ENCODE measurements at places on chromosomes 3 and 15.

GRCh38 chr3:126151562-126152302 is 28.7 kb downstream of the ALDH1L1 start:
- DNase-seq, result no peak

- peak; percentile 60 for DNase-seq
These were observed 1.4 kb downstream of the ZNF609 start for GRCh38 chr15:64461721-64462162.

GRCh38 chr15:69513450-69513960 is 60.9 kb downstream of the RPLP1 start:
- DNase-seq, result no peak

DNA sequence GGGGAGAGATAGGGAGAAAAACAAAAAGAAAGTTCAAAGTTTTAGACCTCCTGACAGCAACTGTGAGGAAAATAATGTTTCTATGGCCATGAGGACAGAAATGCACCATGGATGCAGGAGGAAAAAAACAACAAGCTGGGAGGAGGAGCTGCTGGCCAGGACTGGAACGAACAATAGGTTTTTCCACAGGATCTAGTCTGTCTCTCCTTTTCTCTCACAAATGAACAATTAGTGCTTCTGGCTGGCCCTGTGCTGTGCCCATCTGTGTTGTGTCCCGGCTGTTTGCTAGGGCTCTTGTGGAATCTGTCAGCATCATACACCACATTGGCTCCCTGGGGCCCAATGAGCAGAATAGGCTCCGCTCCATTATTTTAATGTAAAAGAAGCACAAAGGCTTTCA is 15.2 kb downstream of the GK5 start:
- no peak for DNase-seq

- no peak for DNase-seq
These were observed 1.6 kb upstream of the GCNT3 start for GRCh38 chr15:59609730-59610712.

Data from COR-L47 (cell line).